ENCODE measurements at places on chromosomes 16 and 17. TPM values are rescaled to one million over a fixed set of nuclear protein-coding genes. Genes with fewer than 3 reads are reported as not detected.

DNA sequence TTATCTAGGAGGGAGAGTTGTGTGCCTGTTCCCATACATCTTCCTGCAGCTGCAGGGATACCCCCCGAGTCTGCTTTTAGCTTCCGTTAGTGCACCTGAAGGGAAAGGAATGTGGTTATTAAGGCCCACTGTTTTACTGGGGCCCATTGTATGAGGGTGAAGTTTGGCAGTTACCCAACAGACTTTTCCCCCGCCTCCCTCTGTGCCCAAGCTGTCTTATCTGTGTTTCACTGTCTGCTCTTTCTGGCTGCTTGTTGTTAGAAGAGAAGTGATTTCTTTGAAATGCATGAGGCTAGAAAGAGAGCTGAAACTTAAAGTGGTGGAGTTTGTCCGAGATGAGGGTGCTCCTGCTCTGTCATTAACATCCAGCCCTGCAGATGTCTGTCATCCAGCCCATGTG lies 7.4 kb upstream of the OR1A2 start:
- DNase-seq = no peak

DNA sequence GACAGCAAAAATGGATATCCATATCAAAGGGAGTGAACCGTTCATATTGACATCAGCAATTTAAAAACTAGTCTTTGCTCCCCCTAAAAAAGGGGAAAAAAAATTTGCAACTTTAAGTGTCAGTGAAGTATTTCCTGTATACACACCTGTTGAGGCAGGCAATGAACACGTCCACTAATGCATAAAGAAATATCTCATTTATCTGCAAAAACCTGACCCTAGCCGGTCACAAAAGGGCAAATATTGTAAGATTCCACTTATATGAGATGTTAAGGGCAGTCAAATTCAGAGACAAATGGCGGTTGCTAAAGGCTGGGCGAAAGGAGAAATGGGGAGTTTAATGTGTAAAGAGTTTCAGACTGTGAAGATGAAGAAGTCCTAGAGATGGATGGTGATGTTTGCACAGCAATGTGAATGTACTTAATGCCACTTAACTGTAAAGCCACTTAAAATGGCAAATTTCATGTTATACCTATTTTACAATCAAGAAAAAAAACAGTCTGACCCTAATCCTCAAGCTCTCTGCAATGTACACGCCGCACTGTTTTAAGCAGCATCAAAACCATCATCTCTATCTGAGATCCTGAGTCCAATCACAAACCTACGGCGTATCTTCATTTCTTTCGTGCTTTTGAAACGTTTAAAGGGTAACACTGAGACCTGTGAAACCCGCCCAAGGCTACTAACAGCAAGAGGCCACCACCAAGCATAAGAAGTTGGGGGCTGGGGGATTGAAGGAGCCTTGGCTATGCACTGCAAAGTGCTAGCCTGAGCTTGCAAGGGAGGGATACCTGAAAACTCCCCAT lies 1.1 kb downstream of the PARN start:
- DNase-seq = no peak

DNA sequence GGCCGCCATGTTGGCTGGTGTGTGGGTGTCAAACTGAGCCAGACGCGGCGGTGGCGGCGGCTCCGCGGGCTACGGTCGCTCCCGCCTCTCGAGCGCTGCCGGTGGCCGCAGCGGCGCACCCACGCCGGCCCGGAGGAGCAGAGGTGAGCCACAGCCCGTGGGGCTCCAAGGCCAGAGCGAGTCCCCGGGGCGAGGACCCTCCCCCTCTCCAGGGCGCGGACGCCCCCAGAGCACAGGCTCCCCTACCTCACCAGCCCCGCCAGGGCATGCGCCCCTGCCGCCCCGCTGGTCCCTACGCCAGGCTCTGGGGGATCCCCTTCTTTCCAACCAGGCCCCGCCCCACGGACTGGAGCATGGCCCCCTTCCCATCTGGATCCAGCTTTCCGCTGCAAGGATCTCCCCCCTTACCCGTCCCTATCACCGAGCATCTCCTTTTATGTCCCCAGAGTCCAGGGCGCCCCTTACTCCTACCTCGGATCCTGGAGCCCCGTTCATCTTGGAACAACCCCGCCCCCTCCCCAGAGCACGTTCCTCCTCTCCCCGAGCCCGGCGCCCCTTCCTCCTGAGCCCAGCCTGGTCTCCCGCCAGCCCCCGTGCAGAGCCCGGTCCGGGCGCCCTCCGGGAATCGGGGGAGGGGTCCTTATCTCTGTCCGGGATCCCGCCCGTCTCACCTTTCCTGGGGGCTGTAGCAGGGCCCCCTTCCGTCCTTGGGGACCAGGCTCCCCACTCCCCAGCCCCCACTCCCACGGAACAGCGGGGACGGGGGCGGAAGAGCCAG lies 412 bp downstream of the EPN2 start:
- peak; percentile 85 for DNase-seq

DNA sequence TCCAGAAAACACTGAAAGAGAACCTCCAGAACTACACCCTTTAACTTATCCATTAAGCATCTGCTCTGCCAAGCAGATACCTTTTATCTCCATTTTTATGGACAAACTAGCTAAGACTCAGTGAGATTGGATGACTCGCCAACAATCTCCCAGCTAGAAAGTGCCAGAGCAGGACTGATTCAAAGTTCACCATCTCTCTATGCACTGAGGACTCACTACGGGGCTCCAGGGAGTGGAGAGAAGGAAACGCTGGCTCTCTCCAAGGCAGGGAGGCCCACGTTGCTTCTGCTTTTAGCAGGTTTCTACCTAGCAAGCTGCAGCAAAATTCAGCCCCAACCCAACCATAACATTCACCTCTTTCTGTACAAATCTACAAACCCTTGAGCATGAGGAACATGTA lies 52.8 kb upstream of the ARHGAP44 start:
- DNase-seq = no peak

GRCh38 chr17:18187821-18188761 lies 4.5 kb downstream of the ALKBH5 start:
- DNase-seq = no peak

DNA sequence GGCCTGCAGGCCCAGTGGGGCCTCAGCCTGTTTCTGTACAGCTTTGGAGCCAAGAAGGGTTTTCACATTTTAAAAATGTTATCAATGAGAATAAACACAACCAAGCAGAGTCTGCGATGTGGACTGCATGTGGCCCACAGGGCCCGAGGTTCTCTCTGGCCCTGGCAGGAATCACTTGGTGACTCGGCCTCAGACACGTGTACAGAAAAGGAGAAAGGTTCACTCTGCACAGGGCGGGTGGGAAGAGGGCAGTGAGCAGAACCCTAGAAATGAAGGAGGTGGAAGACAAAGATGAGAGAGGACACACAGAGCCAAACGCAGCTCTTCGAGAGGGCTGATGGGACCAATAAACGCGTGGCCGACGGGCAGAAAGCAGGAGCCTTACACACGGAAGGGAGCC lies 11.6 kb upstream of the ZNF750 start:
- no peak for DNase-seq

GRCh38 chr17:76940738-76941350 lies 72.6 kb downstream of the MGAT5B start:
- DNase-seq = no peak

DNA sequence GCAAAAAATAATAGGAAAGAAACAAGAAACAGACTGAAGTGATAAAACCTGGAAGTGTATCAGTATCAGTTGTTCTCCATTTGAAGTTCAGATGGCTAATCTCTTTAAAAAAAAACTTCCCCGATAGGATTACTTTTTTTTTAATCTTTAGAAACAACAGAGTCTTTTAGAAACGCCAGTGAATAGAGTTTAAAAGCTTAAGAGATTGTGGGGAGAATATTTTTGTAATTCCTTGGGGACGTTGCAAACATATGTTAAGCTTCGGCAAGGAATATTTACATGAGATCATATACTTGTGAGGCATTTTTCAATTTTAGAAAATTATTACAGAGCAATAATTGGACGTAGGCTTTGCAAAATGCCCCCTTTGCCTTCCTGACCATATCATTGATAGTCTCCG lies 13.2 kb downstream of the MAF start:
- DNase-seq = no peak

DNA sequence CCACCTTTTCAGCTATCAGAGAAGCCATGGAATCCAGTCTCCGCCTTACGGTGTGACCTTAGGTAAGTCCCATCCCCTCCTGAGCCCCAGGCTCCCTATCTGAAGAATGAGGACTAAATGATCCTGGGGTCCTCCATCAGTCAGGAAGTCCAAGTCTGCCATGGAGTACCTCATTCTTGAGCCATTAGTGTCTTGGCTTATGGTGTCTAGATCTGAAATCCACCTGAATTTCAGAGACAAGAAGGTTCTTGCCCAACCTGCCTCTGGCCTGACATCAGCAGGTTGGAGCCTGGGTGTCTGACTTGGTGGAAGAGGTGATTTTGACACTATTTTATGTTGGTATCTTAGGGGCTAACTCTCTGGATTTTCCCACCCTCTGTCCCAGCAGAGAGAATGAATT lies 47.1 kb downstream of the CNGB1 start:
- DNase-seq = no peak

GRCh38 chr16:68433316-68433715 lies 15.0 kb downstream of the SMPD3 start:
- DNase-seq = no peak

DNA sequence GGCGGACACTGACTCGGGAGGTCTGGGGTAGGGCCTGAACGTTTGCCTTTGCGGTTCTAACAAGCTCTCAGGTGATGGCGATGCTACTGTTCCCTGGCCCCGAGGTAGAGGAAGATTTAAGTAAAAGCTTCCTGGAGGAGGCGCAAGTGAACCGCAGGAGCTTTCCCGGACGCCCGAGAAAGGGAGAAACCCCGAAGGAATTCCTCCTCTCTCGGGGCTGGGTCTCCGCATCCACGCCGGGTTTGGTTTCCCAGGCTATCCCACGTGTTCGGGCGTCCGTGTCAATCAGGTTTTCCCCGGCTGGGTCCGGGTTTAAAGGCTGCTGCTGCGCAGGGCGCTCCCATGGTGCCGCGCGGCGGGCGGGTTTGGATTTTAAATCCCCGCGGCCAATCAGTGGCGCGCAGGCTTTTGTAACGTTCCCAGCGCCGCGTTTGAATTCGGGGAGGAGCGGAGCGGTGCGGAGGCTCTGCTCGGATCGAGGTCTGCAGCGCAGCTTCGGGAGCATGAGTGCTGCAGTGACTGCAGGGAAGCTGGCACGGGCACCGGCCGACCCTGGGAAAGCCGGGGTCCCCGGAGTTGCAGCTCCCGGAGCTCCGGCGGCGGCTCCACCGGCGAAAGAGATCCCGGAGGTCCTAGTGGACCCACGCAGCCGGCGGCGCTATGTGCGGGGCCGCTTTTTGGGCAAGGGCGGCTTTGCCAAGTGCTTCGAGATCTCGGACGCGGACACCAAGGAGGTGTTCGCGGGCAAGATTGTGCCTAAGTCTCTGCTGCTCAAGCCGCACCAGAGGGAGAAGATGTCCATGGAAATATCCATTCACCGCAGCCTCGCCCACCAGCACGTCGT lies at the start of gene PLK1:
TSS of gene PLK1 (plus strand) at position 460 of the 844 bp plus-strand sequence. CDS start at position 504, 44 bp downstream.
- peak; percentile 92 for DNase-seq

DNA sequence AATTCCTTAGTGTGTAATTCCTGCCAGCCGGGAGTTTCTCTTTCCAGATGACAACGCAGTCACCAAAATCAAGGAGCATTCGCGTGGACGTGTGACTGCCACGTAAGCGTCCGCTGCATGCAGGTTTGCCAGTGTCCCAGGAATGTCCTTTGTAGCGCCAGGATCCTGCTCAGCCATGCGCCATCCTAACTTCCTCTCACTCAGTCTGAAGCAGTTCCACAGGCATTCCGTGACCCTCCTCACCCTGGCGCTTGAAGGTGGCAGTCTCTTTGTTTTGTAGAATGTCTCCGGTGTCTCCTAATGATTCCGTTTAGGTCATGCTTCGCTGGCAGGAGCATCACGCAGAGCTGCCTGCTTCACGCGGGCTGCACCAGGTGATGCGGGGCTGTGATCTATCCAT lies 88.6 kb downstream of the RPTOR start:
- no peak for DNase-seq

DNA sequence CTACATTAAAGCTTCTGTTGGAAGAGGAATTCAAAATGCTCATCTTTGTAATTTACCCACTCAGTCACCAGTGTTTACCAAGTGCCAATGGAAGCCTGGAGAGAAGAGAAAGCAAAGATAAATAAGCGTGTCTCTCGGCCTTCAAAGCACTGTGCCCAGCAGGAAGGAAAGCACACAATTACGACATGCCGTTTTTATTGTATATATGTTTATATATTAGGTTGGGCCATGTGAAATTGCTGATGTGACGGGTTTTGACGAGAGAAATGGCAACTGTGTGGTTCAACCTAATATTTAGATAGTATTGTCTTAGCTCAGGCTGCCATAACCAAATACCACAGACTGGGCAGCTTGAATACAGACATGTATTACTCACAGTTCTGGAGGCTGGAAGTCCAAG lies 79.3 kb upstream of the HSBP1 start:
- no peak for DNase-seq

- DNase-seq = no peak
These were observed 122.1 kb upstream of the DYNLRB2 start for GRCh38 chr16:80418517-80419355.

DNA sequence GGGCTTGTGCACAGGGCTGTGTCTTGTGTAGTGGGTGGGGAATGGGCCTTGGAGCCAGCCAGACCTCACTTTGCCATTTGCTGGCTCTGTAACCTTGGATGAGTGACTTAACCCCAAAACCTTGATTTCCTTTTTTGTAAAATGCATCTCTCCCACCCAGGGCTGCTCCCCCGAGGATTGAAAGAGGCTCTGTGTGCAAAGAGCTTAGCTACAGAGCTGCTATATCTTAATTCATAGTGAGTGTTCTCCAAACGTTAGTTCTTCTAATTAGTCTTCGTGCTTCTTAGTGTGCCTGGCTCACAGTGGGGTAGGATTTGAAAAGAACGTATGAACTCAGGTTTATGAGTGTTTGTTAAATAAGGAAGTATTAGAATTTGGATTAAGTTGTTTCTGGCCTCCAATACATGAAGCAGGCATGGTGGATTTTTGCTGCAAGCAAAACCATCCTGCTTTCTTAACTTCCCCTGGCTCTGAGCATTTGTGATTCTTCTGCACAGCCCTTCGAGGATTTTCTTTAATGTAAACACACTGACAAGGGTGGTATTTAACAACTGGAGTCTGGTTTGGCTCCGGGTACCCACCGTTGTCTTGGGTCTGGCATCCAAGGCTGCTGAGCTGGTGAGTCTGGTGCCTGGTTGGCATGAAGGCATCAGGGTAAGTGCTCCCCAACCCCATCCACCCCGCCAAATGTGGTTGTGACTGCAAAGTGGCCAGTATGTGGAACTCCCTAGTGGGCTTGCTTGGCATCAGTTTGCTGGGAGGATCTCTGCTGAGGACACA lies 29.7 kb downstream of the KSR1 start:
- DNase-seq = no peak

The ABCC11 gene
- 0.48 TPM for total RNA-seq

The LHX1 gene
- total RNA-seq = not detected

The USP43 gene
- total RNA-seq = 3.8 TPM

The RRAD gene
- 0.89 TPM for total RNA-seq

The CYGB gene
- total RNA-seq = 8.6 TPM

The GNG13 gene
- total RNA-seq = not detected

The SMIM5 gene
- total RNA-seq = 0.24 TPM

The PRSS8 gene
- not detected for total RNA-seq
